ENCODE measurements at places on chromosomes 7 and 10. TPM values are rescaled to one million over a fixed set of nuclear protein-coding genes. Genes with fewer than 3 reads are reported as not detected.

Gene CAV1
- 229 TPM for total RNA-seq

- H3K36me3 ChIP-seq: no peaks in the 10 kb centered on the region
- H3K4me1 ChIP-seq: no peaks in the 10 kb centered on the region
- no peak overlapping the region for H3K4me3 ChIP-seq
Observed at GRCh38 chr7:110065121-110065520, 1025.8 kb upstream of the LRRN3 start.

Gene ANLN
- total RNA-seq: 1.9 TPM

- no peak for DNase-seq
- no peak overlapping the region for H3K4me3 ChIP-seq
- no peak overlapping the region for H3K27ac ChIP-seq
- H3K4me1 ChIP-seq: no peaks in the 10 kb centered on the region
- H3K36me3 ChIP-seq: no peaks in the 10 kb centered on the region
Observed at GRCh38 chr7:140312141-140312846, 86.0 kb downstream of the SLC37A3 start.

- peak; percentile 62 for DNase-seq
- H3K27ac ChIP-seq: no peak overlapping the region
- H3K4me1 ChIP-seq: no peaks in the 10 kb centered on the region
- H3K27me3 ChIP-seq: no peaks in the 10 kb centered on the region
- H3K36me3 ChIP-seq: no peaks in the 10 kb centered on the region
- H3K4me3 ChIP-seq: no peak overlapping the region
Observed at GRCh38 chr10:114271779-114272167, 32.7 kb downstream of the VWA2 start.

DNA sequence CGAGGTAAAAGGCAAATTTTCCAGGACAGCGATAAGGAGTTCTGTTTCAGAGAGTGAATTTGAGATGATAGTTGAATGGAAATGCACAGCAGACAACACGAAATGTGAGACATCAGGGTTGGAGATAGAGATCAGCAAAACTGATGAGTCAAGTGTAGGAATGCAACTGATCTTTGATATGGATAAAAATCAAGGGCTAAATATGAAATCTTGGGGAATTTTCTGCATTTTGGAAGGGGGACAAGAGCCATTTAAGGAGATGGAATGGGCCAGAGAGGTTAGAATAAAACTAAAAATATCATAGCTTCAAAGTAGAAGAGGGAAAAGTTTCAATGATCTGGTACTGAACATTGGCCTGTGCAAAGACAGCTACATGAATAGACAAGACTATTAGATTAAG, 11.5 kb downstream of the CISD1 start:
- no peaks in the 10 kb centered on the region for H3K4me1 ChIP-seq
- no peak for DNase-seq
- H3K4me3 ChIP-seq: no peak overlapping the region
- no peaks in the 10 kb centered on the region for H3K27me3 ChIP-seq

GRCh38 chr10:113496111-113497109, 56.4 kb upstream of the HABP2 start:
- no peaks in the 10 kb centered on the region for H3K27me3 ChIP-seq
- no peak overlapping the region for H3K4me3 ChIP-seq
- H3K4me1 ChIP-seq: peaks cover 21% of the 10 kb centered on the region
- no peaks in the 10 kb centered on the region for H3K36me3 ChIP-seq

DNA sequence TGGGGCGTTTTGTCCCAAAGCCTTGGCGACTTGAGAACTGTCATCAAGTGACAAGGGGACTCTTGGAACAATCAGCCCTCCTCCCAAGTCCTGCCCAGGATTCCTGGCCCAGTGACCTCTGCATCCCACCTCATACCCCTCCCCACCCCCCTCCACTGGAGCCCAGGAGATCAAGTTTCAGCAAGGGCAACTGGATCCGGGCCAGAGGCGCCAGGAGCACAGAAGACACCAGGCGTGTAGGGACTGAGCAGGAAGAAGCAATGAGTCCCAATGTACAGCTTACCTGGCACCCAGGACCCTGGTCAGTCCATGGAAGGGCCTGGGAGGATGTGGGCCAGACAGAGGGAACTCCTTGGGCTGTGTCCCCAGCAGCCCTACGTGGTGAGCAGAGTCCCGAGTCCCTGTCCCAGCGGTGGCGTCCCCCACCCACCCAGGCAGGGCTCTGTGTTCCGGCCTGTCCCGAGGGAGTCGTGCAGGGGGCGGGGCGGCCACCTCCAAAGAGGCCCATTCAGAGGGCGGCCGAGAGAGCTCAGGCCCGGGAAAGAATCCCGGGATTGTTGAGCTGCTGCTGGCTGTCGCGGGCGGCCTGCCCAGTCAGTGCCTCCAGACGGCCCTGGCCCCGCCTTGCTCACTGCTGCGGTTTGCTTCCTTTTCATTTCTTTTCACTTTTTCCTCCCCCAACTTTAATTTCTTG, 254.1 kb downstream of the TNS3 start:
- H3K36me3 ChIP-seq: no peaks in the 10 kb centered on the region
- peak; percentile 94 for DNase-seq
- H3K4me1 ChIP-seq: peaks cover under 1% of the 10 kb centered on the region
- peak overlapping the region; percentile 57 for H3K27ac ChIP-seq
- no peak overlapping the region for H3K4me3 ChIP-seq
- no peaks in the 10 kb centered on the region for H3K27me3 ChIP-seq

Gene GOLGA7B
- total RNA-seq: 0.45 TPM

GRCh38 chr7:36985866-36986400, 261.6 kb upstream of the AOAH start:
- H3K27ac ChIP-seq: no peak overlapping the region
- peaks cover 2% of the 10 kb centered on the region for H3K27me3 ChIP-seq
- H3K36me3 ChIP-seq: no peaks in the 10 kb centered on the region
- DNase-seq: no peak

- H3K36me3 ChIP-seq: peaks cover 3% of the 10 kb centered on the region
- no peak overlapping the region for H3K27ac ChIP-seq
- no peak overlapping the region for H3K4me3 ChIP-seq
- peaks cover 14% of the 10 kb centered on the region for H3K4me1 ChIP-seq
- no peak for DNase-seq
Observed at GRCh38 chr10:51112013-51112412, 37.7 kb downstream of the PRKG1 start.

- no peaks in the 10 kb centered on the region for H3K27me3 ChIP-seq
- H3K27ac ChIP-seq: no peak overlapping the region
- no peaks in the 10 kb centered on the region for H3K36me3 ChIP-seq
- peak; percentile 70 for DNase-seq
Observed at GRCh38 chr10:3666525-3667302, 118.3 kb downstream of the KLF6 start.

DNA sequence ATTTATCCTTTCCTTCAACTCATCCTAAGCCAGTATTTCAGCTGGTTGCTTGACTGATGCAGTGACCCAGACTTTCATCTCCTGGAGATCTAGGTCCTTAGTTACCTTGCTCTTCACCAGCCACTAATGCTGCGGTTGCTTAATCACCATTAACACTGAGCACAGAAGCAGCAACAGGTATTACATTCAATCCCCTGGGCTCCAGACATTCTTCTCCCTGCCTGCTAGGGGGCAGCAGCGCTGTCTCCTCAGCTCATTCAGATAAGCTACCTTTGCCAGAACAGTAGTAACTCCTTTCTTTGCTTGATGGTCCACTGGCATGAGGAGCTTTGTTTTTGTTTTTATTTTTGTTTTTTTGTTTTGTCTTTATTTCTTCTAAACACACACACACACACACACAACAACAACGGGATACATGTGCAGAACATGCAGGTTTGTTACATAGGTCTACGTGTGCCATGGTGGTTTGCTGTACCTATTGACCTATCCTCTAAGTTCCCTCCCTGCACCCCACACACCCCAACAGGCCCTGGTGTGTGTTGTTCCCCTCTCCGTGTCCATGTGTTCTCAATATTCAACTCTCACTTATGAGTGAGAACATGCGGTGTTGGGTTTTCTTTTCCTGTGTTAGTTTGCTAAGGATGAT, 1043.2 kb upstream of the C7orf33 start:
- no peaks in the 10 kb centered on the region for H3K27me3 ChIP-seq
- no peak overlapping the region for H3K27ac ChIP-seq
- H3K36me3 ChIP-seq: no peaks in the 10 kb centered on the region
- no peaks in the 10 kb centered on the region for H3K4me1 ChIP-seq
- H3K4me3 ChIP-seq: no peak overlapping the region

Gene HOXA3
- 20.8 TPM for total RNA-seq

- no peaks in the 10 kb centered on the region for H3K36me3 ChIP-seq
- DNase-seq: no peak
- no peaks in the 10 kb centered on the region for H3K4me1 ChIP-seq
- no peak overlapping the region for H3K4me3 ChIP-seq
- no peaks in the 10 kb centered on the region for H3K27me3 ChIP-seq
Observed at GRCh38 chr7:23380556-23380955, 81.4 kb downstream of the MALSU1 start.

Gene OPN1SW
- total RNA-seq: not detected

Gene TEX36
- not detected for total RNA-seq

- H3K27ac ChIP-seq: no peak overlapping the region
- H3K36me3 ChIP-seq: no peaks in the 10 kb centered on the region
- no peaks in the 10 kb centered on the region for H3K27me3 ChIP-seq
- DNase-seq: no peak
- no peaks in the 10 kb centered on the region for H3K4me1 ChIP-seq
Observed at GRCh38 chr7:75982306-75983064, 11.9 kb downstream of the TMEM120A start.

Gene ANXA8L1
- not detected for total RNA-seq

DNA sequence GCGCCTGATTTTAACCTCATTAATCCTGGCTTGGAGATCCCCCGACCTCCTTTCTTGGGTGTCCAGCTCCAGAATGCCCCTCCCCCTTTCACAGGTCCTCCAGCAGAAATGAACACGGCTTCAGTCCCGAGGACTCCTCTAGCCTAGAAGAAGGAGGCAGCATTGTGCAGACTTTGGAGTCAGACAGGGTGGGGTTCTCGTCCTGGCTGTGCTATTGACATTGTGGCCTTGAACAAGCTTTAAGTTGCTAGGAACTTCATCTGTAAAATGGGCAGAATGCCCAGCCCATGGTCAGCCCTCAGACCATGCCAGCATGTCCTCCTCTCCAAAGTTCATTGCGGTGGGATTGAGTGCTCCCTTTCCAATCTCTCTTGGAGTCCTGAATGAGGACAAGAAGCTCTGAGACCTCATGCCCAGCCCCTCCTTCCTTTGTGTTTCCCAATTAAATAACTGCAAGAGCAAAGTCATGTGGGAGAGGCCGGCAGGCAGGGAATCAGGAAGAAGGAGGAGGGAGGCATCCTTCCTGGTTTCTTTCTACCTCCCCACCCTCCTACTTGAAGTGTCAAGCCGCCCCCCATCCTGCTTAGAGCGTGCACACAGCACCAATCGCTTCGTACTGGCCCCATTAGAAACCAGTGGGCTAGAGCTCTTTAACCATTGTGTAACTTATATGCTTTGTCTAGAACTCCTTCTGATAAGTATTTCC, 86.4 kb downstream of the RBM20 start:
- no peaks in the 10 kb centered on the region for H3K36me3 ChIP-seq
- H3K27me3 ChIP-seq: no peaks in the 10 kb centered on the region
- no peak for DNase-seq
- no peak overlapping the region for H3K27ac ChIP-seq

Gene GPR15LG
- not detected for total RNA-seq

Gene ZNF786
- total RNA-seq: 6.4 TPM

DNA sequence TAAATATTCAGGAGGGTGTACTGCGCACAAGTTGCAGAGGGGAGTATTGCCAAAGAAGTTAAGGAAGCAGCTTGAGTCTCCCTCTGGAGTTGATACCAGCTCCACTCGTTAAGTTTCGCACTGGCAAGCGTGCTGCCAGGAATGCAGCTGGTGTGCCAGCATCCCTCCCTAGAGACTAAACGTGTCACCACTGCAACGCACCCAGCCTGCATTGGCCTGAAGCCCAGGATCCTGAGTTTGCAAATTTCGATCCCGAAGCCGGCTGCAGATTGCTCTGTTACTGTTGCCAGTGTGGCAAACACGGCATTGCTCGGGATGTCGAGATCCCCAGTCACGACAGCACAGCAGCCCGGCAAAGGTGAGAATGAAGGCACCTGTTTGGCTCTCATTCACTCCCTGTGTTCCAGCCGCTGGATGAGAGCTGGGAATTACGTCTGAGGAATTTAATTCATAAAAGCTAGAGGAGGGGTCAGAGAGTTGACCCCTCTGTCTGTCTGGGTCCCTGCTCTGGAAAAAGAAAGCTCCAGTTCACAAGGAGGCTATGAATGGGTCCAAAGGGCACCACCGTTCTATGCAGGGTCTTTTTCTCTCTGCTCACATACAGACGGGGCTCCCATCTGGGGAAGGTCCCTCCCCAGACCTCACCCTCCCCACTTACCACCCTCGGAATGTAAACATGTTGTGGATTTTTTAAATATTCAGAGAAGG, 61.0 kb downstream of the NRP1 start:
- no peaks in the 10 kb centered on the region for H3K36me3 ChIP-seq
- no peaks in the 10 kb centered on the region for H3K27me3 ChIP-seq
- H3K27ac ChIP-seq: peak overlapping the region; percentile 78
- H3K4me3 ChIP-seq: no peak overlapping the region

Gene FAM24B
- total RNA-seq: 3.9 TPM

GRCh38 chr10:51846856-51847506, 147.6 kb upstream of the CSTF2T start:
- H3K27ac ChIP-seq: no peak overlapping the region
- DNase-seq: no peak
- H3K36me3 ChIP-seq: no peaks in the 10 kb centered on the region
- no peaks in the 10 kb centered on the region for H3K4me1 ChIP-seq
- no peaks in the 10 kb centered on the region for H3K27me3 ChIP-seq

- no peaks in the 10 kb centered on the region for H3K36me3 ChIP-seq
- no peaks in the 10 kb centered on the region for H3K4me1 ChIP-seq
- no peaks in the 10 kb centered on the region for H3K27me3 ChIP-seq
- no peak overlapping the region for H3K27ac ChIP-seq
Observed at GRCh38 chr10:90319188-90319914, 538.5 kb downstream of the HTR7 start.

DNA sequence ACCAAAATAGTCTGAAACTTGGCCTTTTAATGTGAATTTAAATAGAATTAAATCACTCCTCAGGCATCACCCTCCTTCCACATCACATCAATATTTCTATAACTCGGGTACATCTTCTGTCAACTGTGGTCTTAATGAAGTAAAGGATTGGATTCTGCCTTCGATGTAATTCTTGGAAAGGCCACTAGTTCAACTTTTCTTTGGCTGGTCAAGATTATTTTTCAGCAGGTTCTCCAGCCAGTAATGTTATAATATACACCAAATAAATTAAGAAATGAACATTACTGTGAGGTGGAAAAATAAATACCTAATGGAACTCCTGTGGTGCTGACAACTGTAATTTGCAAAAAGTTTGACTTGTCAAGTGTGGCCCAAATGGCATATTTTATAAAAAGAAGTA, 9.7 kb upstream of the SLC16A9 start:
- no peak overlapping the region for H3K27ac ChIP-seq
- no peaks in the 10 kb centered on the region for H3K4me1 ChIP-seq

- no peaks in the 10 kb centered on the region for H3K27me3 ChIP-seq
- no peak overlapping the region for H3K27ac ChIP-seq
- no peaks in the 10 kb centered on the region for H3K36me3 ChIP-seq
- no peaks in the 10 kb centered on the region for H3K4me1 ChIP-seq
- DNase-seq: no peak
Observed at GRCh38 chr10:73414230-73414945, 530 bp upstream of the ANXA7 start.

Gene GAD2
- total RNA-seq: not detected

GRCh38 chr7:135291809-135292253, 58.2 kb downstream of the STRA8 start:
- no peaks in the 10 kb centered on the region for H3K4me1 ChIP-seq
- H3K27me3 ChIP-seq: no peaks in the 10 kb centered on the region
- no peak for DNase-seq
- H3K4me3 ChIP-seq: no peak overlapping the region
- H3K36me3 ChIP-seq: no peaks in the 10 kb centered on the region

- no peak for DNase-seq
- H3K27me3 ChIP-seq: no peaks in the 10 kb centered on the region
- no peak overlapping the region for H3K27ac ChIP-seq
- no peaks in the 10 kb centered on the region for H3K4me1 ChIP-seq
Observed at GRCh38 chr7:106944035-106944665, 79.1 kb downstream of the PIK3CG start.

Gene SPDYE16
- 0.48 TPM for total RNA-seq

Data from aorta (tissue), 5 donors.